CD4-positive, alpha-beta T cell treated with Interleukin-4 for 1 hour (primary cell): ENCODE measurements at places on chromosomes 5 and 9.
A peak's percentile ranks its signal among the peaks of the same experiment; 100 is the strongest.

DNA sequence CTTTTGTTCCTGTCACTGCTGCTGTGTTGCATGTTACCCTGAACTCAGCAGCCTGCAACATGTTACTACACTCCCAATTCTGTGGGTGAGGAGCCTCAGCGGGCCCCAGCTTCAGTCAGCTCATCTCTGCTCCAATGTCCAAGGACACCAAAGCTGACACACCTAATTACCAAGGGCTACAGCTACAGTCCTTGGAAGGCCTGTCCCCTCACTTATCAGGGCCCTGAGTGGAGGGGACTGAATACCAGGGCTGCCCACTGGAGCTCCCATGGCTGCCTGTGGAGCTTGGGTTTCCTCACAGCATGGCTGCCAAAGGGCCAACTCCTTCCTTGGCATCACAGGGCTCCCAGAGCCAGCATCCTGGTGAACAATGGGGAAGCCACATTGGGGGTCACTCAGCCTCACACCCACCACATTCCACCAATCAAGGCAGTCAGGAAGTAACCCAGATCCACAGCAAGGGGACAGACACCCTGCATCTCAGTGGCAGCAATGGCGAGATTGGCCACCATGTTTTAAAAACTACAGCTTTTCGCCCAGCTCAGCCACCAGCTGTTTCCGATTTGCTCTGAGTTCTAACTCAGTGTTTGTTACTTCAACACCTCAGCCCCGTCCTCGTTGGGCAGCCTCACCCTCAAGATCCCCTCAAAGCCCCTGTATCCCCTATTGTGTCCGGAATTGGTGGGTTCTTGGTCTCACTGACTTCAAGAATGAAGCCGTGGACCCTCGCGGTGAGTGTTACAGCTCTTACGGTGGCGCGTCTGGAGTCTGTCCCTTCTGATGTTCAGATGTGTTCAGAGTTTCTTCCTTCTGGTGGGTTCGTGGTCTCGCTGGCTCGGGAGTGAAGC is 18.9 kb downstream of the SEMA4D start:
- DNase-seq: no peak

DNA sequence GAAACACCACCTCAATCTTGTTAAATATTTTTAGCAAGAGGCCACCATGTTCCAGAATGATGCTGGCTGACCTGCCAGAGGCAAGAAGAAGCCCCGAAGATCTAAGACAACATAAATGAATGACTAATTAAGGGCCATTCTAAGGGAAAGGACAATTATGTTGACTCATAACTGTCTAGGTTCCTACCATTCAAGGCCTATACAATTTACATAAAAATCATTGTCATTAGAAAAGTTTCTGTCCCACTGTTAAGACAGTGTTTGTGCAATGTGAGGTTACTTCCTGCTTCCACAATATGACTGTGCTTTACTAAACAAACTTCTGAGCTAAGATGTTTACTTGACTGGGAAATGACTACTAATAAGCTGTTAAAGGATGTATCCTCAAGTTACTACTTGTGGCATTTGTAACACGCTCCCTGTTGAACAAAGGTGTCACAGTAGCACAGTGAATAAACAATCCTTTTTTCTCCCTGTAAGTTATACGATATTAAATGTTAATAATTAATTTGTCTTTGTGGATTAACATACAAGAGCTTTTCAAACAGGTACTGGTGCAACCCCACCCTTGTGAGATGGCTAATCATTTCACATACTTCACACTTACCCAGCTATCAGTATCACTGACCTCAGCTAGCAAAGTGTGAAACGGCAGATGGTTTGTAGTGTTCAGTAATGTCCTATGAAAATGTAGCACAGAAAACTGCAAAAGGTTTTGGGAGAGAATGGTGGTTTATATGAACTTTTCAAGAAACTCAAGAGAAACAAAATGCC is 195.8 kb downstream of the EFNA5 start:
- peak; percentile 54 for DNase-seq

DNA sequence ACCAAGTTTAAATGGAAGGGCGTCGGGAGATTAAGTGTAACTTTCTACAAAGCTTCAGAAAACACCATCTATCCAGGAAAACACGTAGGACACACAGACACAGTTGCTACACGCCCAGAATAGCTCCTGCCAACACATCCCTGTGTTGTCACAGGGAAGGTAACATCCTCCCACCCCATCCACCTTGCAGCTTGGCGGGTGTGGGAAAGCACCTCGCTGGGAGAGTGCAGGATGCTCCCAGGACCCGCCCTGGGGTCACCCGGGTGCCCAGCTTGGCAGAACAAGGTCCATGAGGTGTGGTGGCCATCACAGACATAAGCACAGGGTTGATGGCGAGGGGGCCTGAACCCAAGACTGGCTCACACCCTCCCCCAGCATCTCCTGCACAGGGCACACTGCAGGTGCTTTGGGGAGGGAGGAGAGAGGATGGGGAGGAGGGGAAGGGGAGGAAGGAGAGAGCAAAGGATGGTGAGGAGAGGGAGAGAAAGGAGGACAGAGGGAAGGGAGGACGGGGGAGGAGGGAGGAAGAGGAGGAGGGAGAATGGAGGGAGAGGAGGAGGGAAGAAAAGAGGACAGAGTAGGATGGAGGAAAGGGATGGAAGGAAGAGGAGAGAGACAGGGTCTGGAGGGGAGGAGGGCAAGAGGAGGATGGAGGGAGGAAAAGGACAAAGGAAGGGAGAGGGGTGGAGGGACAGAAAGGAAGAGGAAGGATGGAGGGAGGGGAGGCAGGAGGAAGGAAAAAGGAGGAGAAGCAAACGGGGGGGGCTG is 37.2 kb downstream of the GOLM1 start:
- DNase-seq: no peak

DNA sequence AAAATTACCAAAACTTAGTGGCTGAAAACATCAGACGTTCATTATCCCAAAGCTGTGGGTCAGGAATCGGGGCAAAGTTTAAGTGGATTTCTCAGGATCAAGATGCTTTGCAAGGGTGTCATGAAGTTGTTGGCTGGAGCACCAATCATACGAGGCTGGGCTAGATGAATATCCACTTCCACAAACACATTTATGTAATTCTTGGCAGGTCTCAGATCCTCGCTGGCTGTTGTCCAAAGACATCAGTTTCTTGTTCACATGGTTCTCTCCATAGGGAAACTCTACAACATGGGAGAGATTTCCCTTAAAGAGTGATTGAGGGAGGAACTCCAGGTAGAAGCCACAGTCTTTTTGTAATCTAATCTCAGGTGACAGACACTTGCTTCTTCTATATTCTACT is 20.2 kb upstream of the CCDC192 start:
- DNase-seq: no peak

- DNase-seq: peak; percentile 58
Observed at GRCh38 chr5:73215891-73216610, 43.1 kb downstream of the TMEM174 start.

GRCh38 chr5:111225926-111226325 is 1.7 kb downstream of the CAMK4 start:
- DNase-seq: peak; percentile 66

GRCh38 chr5:94240993-94241651 is 377.3 kb downstream of the KIAA0825 start:
- DNase-seq: no peak

DNA sequence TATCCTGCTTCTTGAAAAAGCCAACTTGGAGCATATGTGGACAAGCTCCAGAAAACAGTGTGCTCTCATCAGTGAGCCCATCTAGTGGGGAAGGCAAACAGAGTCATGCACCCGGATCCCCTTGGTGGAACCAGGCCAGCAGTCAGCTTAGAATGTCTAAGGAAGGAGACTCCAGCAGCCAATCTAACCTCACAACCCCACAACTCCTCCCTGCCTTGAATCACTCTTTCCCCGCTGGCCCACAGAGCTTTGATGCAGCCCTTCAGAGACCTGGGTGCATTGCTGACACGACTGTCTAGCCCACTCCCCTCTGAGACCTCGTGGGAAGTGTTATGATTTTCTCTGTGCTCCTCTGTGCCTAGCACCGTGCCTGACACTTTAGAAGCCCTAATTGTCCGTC is 623.7 kb downstream of the BNC2 start:
- DNase-seq: no peak

- DNase-seq: no peak
Observed at GRCh38 chr9:90507621-90508020, 135.0 kb downstream of the DIRAS2 start.

DNA sequence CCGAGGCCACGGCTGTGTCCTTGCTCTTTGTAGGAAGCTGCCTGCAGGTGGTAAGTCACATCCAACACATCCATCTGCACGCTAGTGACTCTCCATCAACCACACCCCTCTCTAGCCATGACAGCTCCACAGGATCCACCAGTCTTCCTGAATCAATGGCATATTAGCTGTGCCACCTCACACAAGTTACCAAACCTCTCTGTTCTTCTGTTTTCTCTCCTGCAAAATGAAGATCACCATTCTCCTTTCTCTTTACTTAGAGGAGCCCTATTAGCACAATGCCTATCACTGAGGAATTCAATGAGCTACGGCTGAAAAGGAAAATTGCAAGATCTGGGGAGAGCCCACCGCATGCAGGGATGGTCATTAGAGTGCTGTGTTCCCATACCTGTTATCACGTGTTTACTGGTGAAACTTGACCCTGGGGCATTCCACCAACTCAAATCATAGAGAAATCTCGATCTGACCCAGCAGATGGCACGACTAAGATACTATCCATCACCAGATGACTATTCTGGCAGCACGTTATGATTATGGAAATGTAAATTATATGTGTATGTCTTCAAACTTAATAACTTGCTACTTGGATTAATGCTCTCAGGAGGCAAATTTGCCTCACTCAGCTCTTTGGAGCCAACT is 20.9 kb downstream of the WHRN start:
- DNase-seq: no peak

DNA sequence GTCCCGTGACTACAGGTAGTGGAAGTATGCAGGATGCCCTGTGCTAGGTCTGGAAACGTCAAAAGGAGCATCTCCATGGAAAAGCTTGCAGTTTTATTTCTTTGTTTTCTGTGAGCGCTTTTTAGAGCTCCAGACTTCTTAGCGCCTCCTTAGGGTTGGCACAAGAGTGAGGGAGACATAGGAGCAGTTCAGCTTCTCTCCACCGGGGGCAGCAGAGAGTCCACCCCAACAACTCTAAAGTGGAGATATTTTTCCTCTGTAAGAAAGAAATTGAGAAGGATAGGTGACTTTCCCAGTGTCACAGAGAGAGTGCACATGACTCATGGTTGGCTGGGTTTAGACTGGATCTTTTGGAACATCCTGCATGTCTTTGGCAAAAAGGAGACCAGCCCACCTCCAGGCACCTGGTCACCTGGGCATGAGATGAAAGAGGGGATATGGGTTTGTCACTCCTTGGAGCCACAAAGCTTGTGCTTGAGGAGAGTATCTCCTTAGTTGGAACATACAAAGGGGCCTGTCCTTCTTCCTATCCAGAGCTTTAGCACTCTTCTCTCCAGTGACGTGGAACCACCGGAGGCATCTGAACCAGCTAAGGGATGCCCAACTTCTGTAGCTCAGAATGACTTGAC is 637.7 kb downstream of the SEMA5A start:
- no peak for DNase-seq

GRCh38 chr5:157714596-157714864 is 16.7 kb upstream of the THG1L start:
- DNase-seq: no peak

GRCh38 chr5:173413471-173413982 is 85.3 kb upstream of the STC2 start:
- DNase-seq: no peak

GRCh38 chr5:152271420-152271819 is 133.7 kb downstream of the NMUR2 start:
- no peak for DNase-seq

- DNase-seq: no peak
Observed at GRCh38 chr9:126694206-126695081, 80.7 kb downstream of the LMX1B start.

GRCh38 chr5:136439367-136439766 is 74.0 kb upstream of the TRPC7 start:
- no peak for DNase-seq

DNA sequence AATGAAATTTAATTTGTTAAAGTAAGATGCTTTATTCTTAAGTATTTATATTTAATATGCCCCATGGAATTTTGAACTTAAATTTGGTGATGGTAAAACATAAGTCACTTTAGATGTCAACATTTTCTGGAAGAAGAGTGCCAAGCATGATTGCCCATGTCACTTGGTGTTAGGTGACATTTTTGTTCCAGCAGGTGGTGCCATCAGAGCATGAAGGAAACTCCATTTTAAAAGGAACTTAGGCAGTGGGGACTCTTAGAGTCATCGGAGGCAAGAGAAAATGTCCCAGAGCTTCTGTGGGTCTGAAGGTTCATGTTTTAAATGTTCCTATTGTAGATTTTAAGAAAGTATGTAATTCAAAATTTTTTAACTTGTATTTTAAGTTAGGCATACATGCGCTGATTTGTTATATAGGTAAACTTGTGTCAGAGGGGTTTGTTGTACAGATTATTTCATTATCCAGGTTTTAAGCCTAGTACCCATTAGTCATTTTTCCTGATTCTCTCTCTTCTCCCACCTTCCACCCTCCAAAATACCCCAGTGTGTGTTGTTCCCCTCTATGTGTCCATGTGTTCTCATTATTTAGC is 789.3 kb downstream of the SEMA5A start:
- DNase-seq: no peak

- no peak for DNase-seq
Observed at GRCh38 chr5:175654807-175655206, 3.1 kb upstream of the HRH2 start.

DNA sequence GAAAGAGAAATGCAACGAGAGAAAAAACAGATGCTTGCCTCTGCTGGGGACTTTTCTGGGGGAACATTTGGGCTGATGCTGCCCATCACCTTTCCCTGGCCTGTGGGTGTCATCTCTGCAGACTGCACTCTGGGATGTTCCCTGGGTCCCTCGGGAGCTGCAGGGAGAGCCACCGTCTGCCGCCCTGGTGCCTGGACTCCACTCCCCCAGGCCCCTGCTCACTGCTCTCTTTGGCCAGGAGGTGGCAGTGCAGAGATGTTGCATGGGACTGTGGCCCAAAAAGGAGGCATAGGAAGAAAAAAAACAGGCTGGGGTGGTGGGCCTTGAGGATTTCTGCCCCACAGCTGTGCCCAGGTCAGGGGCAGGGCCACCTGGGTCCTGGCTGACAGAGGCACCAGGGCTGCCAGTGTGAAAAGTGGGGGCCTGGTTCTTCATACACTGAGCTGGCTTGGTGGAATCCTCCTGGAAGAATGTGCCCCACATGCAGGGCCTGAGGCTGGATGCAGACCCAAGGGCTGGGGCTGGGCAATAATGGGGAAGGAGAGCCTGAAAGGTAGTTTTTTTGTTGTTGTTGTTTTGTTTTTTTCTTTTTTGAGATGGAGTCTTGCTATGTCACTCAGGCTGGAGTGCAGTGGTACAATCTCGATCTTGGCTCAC is 353.6 kb downstream of the SLIT3 start:
- DNase-seq: no peak
